GM19239 (cell line): ENCODE measurements at places on chromosomes 13 and 19.

DNA sequence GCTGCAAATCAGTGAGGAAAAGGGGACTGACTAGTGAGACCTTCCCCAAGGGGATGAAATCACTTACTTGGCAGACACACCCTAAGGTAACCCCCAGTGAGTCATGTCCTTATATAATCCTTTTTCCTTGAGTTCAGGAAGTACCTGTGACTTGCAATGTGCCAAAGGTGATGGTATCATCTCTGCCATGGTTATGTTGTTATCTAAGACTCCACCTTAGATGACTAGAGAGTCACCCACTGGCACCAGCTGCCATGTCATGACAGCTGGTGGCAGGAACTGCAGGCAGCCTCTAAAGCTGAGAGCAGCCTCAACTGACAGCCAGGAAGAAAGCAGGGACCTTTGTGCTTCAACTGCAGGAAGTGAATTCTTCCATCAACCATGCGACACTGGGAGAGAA, 12.5 kb downstream of the PBX4 start:
- DNase-seq, result no peak

GRCh38 chr13:100525453-100526317, 62.9 kb downstream of the GGACT start:
- DNase-seq, result no peak

GRCh38 chr19:55116859-55117662, at the start of gene PPP1R12C:
Gene PPP1R12C (minus strand): TSS chr19:55117637. CDS start chr19:55117543, 94 bp downstream.
- no peak for DNase-seq

DNA sequence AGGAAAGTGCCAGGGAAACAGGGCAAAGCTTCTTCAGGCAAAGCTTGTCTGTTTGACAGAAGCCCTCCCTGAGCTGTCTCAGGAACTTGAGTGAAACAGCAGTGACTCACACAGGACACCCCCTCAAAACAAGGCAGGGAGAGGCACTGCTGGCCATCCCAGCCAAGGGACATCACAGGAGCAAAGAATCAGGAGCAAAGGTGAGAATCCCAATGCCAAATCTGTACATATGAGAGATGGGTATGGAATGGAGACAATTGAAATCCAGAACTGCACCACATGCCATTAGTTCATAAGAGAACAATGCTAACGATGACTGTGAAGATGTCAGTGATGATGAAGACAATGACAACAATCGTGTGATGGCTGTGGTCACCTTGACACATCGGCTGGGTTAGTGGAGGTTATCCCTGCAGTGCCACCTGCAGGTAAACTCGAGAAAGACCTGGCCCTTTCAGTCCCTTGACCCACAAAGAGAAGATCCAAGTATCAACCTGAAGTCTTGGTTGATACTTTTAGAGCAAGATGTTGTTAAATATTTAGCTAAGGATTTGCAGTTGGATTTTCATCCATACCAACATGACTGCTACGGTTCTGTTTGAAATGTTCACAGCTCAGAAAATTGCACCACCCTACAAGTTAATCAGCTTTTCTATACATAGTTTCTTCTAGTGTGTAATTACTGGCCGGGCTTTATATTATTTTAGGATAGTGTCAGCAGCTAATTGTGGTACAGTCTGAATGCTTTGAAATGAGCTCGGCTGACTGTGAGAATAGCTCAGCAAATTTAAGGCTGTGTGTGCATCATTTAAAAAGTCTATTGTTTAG, 42.0 kb upstream of the IPO5 start:
- peak; percentile 9 for DNase-seq

- no peak for DNase-seq
These were observed 2.7 kb downstream of the GPR4 start for GRCh38 chr19:45599286-45599685.

- no peak for DNase-seq
These were observed 504.8 kb upstream of the SLITRK5 start for GRCh38 chr13:87166348-87166747.

GRCh38 chr13:33277946-33278345, 7.6 kb downstream of the STARD13 start:
- no peak for DNase-seq

DNA sequence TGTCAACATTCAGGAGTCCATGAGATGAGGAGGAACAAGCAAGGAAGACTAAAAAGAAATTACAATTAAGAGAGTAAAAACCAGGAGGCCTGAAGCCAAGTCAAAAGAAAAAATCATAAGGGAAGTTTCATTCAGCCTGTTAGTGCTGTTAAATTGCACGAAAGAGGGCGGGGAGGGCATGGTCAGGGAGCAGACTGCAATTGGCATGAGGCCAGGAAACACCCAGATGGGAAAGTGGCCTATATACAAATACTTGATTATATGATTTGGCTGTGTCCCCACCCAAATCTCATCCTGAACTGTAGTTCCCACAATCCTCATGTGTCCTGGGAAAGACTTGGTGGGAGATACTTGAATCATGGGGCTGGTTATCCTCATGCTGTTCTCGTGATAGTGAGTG, 43.9 kb downstream of the TNFSF13B start:
- DNase-seq, result no peak

- DNase-seq, result no peak
These were observed 41.5 kb upstream of the C13orf46 start for GRCh38 chr13:114015111-114015968.

DNA sequence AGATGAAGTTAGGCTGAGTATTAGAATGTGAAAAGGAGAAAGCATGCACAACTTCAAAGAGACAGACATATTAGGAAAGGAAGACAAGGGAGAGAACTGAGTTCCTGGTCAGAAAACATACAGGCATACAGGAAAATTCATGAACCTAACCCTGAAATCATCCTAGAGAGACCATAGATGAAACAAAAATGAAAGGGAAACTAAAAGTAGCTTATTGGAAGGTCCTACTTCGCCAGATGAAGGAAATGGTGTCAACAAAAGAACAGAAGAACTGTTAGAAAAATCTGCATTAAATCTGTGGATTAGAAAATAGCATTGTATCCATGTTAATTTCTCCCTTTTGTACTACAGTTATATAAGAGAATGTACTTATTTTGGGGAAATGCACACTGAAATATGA, 169.0 kb upstream of the UFM1 start:
- DNase-seq, result peak; percentile 4

GRCh38 chr19:39209196-39209595, 5.1 kb upstream of the SYCN start:
- DNase-seq, result no peak

- peak; percentile 2 for DNase-seq
These were observed 194.4 kb downstream of the GGACT start for GRCh38 chr13:100394005-100394695.

- DNase-seq, result no peak
These were observed 8.3 kb downstream of the ZNF554 start for GRCh38 chr19:2827840-2828489.

DNA sequence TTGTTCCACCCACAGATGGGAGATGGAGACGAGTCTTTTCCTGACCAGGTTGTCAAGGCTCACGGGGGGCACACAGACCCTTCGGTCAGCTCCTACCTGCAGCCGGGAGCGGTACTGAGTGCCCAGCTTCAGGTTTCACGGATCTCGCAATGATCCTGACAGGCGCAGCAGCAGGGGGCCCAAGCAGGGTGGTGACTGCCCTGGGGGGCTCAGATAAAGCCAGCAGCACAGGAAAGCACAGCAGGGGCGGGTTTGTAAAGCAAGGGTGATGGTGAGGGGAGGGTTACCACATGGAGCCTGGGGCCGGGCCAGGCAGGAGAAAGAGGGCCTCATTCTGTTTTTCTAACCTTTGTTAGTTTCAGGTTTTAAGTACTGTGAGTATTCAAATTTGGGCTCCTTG, 41.7 kb upstream of the ATP11A start:
- no peak for DNase-seq

DNA sequence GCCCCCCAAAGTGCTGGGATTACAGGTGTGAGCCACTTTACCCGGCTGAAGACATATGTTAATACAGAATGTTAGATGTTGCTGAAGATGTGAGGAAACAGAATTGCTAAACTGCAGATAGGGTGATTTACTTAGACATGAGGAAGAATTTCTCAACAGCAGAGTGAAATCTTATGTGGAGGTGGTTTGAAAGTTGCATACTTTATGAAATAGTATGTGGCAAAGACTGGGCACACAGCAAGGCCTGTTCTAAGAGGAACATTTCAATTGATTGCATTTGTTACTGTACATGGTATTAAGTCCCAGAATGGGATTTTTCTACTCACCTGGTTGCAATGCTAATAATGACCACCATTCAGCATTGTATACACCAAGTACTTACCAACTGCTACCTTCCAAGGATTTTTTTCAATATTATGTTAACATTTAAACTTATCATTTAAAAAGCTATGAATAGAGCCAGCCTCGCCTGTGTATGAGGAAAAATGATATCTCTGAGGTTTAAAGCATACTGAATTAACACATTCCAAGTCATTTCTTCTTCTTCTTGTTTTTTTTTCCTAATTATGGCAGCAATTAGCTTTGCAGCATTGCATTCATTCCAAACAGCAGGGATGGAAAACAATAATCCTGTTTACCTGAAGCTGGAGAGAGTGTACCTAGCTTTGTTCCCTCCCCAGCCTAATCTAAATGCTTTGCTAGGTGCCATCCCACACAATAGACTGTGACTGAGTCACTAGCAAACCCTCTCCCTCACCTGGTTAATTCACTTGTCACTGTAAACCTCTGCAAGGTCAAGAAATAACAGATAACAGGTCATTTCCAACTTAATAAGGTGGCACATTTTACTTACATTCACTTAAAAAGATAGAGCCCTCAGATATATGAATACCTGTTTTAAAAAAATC, 19.4 kb upstream of the KLF5 start:
- no peak for DNase-seq

DNA sequence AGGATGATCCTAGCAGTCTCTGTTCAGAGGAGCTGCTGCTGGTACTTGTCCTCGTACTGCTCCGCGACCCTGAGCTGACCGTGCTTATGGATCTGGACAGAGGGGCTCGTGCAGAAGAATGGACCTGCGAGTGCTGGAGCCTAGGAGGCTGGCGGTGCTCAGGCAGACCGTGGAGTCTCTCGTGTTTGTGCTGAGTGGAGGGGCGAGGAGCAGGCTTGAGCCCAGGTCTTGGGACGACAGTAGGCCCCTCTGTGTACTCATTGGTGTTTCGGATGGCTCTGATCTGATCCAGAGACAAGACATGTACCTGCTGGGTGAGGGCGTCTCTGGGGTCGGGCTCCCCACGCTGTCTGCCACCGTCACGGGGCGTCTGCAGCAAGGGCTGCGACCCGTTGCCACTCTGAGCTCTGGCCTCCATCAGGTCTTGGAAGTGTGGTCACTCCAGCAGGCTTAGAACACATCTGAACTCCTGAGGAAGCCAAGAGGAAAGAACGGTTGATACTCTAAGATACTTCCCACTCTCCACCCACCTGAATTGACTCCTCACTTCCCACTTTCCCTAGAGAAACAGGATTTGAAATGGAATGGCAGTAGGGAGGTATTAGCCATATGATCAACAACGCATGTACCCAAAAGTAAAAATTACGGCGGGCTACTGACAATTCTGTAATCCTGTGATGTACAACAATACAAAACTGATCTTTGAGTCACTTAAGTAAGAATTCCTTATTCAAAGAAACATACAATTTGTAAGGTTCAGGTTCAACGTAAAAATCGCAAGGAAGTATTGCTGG, 3.4 kb downstream of the SPRY2 start:
- no peak for DNase-seq

- DNase-seq, result no peak
These were observed 13.5 kb downstream of the DPF1 start for GRCh38 chr19:38210458-38210987.

GRCh38 chr13:51456510-51456909, 3.7 kb upstream of the INTS6 start:
- DNase-seq, result no peak

GRCh38 chr19:17323964-17324332, 10.7 kb downstream of the ANO8 start:
- DNase-seq, result peak; percentile 51

DNA sequence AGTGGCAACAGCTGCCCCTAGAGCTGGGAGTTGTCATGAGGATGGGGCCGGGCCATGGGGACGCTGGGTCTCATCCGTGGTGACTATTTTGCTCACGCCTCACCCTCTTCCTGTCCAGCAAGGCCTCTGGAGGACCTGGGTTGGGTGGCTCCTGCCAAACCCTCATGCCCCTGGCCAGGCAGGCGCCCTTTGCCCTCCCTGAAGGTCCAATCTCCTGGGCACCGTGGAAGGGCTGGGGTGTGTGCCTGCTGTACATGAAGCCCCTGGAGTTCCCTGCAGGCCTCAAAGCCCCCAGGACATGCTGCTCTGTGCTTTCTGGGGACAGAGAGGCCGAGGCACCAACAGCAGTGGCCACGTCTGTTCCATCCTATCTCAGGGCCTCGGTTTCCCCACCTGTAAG, 13.8 kb downstream of the LRP3 start:
- no peak for DNase-seq

DNA sequence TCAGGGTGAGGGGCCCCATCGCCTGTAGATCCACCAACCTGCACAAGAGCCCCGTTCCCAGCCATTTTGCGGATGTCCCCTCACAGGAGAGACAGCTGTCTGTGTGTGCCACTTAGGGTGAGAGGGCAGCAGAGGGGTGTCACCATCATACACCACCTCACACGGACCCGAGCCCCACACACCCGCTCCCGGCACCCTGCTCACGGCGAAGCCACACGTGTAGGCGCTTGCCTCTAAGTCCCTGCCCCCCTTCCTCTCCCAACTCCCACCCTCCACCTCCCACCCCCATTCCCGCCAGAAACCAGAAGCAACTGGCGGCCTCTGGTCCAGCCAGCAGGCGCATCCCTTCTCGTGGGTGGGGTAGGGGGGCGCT, 4.0 kb upstream of the DPF1 start:
- DNase-seq, result no peak

GRCh38 chr13:73738626-73739025, 395.6 kb downstream of the KLF12 start:
- DNase-seq, result no peak
